ENCODE measurements at places on chromosomes 13 and 19.

GRCh38 chr19:34818270-34818669 is 45.3 kb upstream of the ZNF599 start:
- DNase-seq, result no peak

DNA sequence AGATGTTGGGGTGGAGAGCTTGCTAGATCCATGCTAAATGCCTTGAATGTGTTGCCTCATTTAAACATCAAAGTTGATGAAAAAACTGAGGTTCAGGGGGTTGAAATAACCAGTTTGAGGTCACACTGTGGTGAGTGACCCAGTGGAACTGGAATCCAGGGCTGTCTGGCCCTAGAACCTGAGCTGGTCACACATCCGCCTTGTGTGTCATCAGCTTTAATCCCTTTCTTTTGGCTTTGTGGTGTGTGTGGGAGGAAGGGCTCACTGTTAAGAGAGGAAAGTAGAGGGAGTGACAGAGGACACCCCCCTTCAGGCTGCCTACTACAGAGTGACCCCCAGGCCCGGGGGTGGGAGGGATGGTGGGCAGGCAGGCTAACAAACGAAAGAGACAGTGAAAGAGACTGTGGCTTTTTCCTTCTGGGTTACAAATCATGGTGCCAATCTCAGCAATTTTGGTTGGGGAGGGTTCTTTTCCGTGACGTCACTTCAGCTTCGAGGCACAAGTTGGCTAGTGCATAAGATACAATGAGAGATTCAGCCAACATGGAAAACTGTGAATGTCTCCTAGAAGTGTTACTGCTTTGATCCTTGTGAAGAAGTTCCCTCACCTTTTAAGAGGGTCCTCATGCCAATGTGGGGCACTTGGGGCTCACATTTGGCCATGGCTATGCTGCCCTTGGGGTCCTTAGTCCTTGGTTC is 164.9 kb downstream of the DLEU7 start:
- no peak for DNase-seq

GRCh38 chr13:43347877-43348276 is 324.5 kb downstream of the DNAJC15 start:
- no peak for DNase-seq

DNA sequence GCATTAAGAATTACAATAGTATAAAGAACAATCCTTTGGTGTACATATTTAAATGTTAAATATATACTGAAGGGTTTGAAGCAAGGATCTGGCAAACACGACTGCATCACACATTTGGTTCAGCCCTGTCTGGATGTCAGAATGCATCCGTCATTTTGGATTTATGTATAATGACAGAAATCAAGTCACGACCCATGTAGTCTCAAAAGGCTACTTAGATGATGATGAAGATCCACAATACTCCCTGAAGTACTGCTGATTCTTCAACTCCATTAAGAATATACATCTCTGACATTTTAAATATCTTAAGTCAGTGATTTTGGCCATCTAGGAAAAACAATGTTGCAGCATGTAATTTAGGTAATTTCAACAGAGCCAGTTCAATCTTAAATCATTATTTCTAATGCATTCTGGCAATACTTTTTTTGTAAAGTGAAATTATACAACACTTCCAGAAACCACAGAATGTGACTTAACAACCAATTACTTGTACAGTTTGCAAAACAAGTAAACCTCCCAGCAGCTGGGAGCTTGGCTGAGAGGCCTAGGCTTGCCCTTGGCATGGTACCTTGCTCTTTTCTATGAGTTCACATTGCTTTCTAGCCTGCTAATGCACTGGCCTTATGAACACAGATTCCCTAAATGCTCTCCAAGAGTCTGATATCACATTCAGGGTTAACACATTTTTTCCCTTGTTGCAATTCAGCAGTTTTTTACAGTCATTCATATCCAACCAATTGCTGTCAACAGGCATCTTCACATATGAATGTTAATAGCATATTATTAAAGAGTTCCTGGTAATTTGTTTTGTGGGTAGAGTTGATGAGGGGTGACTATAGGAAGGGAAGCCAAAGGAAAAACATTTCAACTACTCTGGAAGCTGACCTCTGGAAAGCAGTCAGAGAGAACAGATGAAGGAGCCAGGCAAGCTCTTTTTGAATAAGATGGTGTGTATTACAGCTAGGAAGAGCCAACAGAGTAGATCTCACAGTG is 175.2 kb downstream of the ENOX1 start:
- no peak for DNase-seq

- DNase-seq, result peak; percentile 31
Measured at GRCh38 chr19:48963371-48964204, 1.5 kb upstream of the FTL start.

DNA sequence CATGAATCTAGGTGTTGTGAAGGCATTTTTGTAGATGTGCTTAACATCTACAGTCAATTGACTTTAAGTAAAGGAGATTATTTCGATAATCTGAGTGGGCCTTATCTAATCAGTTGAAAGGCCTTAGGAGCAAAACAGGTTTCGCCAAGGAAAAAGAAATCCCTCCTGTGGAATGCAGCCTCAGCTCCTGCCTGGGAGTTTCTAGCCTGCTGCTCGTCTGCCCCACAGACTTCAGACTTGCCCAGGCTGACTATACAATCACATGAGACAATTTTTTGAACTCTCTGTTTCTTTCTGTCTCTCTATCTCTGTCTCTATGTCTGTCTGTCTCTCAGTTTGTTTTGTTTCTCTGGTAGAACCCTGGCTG is 312.5 kb downstream of the OLFM4 start:
- no peak for DNase-seq

DNA sequence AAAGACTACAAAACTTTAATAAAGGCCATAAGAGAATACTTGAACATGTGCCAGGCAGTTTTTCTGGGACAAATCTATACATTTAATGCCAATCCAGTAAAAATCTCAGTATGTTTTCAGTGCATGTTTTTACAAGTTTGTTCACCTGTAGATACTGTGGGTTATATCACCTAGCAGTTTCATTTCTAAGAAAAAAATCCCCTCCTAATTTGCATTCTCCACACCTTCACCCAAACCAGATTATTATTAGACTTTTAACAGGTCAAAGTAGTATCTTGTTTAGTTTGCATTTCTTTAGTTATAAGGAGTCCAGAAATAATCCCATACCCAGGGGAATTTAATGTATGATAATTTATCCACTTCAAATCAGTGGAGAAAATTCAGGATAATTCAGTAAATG is 17.0 kb upstream of the LPAR6 start:
- DNase-seq, result no peak

DNA sequence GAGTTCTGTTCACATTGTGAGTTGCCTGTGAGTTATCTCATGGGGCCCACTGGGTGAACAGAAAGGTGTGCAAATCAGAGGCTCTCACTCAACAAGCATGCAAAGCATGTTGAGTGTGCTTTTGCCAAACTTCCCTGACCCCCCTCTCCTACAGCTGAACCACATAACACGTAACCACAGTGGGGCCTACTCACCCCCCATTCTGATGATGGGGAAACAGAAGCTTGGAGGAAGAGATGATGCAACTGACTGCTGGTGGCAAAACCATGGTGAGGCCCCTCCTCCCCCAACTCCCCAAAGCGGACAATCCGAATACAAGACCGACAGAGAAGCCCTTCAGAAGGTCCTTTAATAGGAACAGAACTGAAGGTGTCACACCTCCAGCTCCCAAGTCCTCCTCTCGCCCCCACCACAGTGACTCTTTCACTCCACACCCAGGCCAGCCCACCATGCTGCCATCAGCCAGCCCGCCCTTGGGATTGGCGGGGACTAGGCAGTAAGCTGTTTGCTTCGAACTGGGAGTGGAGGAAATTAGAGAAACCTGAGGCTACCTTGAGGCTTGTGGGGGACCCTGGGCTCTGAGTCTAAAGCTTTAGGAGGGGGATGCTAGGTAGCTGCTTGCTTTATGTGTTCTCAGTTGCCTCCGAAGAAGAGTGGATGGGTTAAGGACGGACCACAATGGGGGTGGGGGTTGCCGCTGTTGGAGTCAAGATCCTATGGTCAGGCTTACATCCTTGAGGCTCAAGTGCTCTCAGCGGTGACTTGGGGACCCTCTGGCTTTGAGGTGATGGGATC is 3.8 kb downstream of the ZNF784 start:
- DNase-seq, result no peak

GRCh38 chr19:51164215-51164614 is 22.1 kb downstream of the SIGLEC7 start:
- no peak for DNase-seq
